ENCODE measurements at places on chromosomes 2 and 18. TPM values are rescaled to one million over a fixed set of nuclear protein-coding genes. Genes with fewer than 3 reads are reported as not detected.
A peak's percentile ranks its signal among the peaks of the same experiment; 100 is the strongest.

DNA sequence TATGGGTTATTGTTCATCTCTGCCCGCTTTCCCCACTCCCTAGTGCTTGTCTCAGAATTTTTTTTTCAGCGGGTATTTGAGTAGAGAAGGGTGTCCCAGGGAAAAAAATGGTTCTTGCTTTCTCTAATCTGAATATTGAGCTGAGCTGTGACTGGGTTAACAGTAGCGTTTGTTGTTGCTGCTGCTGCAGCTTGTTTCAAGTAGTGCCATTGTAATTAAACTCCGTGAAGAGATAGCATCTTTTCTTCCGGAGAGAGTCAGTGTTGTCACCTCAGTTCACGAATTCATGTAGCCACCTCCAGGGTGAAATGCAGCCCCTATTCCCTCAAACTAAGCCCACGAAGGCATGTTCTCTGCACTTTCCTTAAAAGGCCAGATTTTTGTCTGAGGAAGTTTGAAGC is 1.5 kb upstream of the AAK1 start:
- H3K27ac ChIP-seq, result no peak overlapping the region
- no peaks in the 10 kb centered on the region for H3K36me3 ChIP-seq
- DNase-seq, result no peak
- peak overlapping the region; percentile 97 for H3K4me3 ChIP-seq

DNA sequence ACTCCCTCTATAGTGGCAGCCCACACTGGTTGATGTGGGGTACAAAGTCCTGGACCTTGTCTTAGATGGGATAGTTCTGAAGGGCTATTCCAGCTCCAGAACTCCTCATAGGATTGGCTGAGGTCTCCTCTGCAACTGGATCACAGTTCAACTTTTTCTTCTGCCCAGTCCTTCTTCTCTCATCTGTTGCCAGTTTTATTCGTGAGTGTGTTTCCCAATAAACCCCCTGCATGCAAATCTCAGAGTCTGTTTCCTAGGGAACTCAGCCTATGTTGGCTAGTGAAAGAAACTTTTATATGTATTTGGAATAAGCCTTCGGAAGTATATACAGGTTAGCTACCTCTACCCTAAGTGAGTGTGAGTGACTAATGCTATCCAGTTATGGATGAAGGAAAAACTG is 823.4 kb downstream of the SLC4A3 start:
- H3K36me3 ChIP-seq, result no peaks in the 10 kb centered on the region
- no peak overlapping the region for H3K27ac ChIP-seq
- no peak overlapping the region for H3K4me3 ChIP-seq
- H3K4me1 ChIP-seq, result no peaks in the 10 kb centered on the region

DNA sequence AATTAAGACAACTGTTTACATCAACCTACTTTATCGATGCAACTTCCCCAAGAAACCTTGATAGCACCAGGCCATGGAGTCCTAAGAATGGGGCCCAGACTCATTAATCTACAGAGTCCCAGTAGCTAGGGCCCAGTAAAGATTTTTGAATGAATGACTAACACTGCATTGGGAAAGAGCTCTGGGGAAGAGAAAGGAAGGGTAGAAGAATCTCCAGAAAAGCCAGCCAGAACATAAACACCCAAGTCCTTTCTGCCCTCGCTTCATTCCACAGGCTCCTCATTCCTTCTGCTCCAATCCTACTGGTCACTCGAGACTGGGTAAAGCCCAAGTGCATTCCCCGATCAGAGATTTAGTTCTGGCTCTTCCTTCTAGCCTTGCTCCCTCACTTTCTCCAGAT is 44.3 kb downstream of the CYRIA start:
- H3K36me3 ChIP-seq, result peaks cover 12% of the 10 kb centered on the region
- DNase-seq, result no peak
- H3K27me3 ChIP-seq, result no peaks in the 10 kb centered on the region
- peaks cover 33% of the 10 kb centered on the region for H3K4me1 ChIP-seq
- H3K4me3 ChIP-seq, result no peak overlapping the region
- no peak overlapping the region for H3K27ac ChIP-seq

GRCh38 chr2:111884592-111884964 is 585 bp upstream of the ANAPC1 start:
- H3K4me1 ChIP-seq, result peaks cover 16% of the 10 kb centered on the region
- peaks cover 3% of the 10 kb centered on the region for H3K27me3 ChIP-seq
- peak overlapping the region; percentile 83 for H3K27ac ChIP-seq
- DNase-seq, result no peak

DNA sequence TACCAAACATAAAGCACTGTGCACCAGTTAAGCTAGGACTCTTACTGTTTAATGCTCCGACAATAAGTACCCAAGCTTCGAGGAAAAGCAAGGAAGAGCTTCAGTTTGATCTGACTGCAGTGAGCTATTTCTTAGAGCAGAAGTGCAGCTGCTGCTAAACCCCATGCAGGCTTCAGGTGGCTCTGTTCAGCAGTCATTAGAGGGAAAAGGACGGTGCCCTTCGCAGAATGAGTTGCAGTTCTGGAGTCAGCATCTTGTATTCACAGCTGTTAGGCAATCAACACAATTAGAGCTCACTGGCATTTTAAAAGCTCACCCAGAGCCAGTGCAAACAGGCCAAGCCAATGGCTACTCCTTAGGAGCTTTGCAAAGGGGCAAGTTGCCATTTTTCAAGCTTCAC is 1.5 kb upstream of the CERKL start:
- H3K4me1 ChIP-seq, result peaks cover 8% of the 10 kb centered on the region
- H3K4me3 ChIP-seq, result peak overlapping the region; percentile 29
- H3K27ac ChIP-seq, result no peak overlapping the region
- DNase-seq, result no peak

- H3K36me3 ChIP-seq, result no peaks in the 10 kb centered on the region
- H3K27ac ChIP-seq, result no peak overlapping the region
- DNase-seq, result no peak
- H3K27me3 ChIP-seq, result no peaks in the 10 kb centered on the region
These were observed 16.4 kb downstream of the CEP76 start for GRCh38 chr18:12686100-12686499.

GRCh38 chr2:121189661-121190381 is 95.2 kb downstream of the TFCP2L1 start:
- no peaks in the 10 kb centered on the region for H3K27me3 ChIP-seq
- H3K4me1 ChIP-seq, result peaks cover 4% of the 10 kb centered on the region
- H3K36me3 ChIP-seq, result no peaks in the 10 kb centered on the region
- no peak overlapping the region for H3K27ac ChIP-seq

Gene DNPEP
- total RNA-seq, result 39.5 TPM

DNA sequence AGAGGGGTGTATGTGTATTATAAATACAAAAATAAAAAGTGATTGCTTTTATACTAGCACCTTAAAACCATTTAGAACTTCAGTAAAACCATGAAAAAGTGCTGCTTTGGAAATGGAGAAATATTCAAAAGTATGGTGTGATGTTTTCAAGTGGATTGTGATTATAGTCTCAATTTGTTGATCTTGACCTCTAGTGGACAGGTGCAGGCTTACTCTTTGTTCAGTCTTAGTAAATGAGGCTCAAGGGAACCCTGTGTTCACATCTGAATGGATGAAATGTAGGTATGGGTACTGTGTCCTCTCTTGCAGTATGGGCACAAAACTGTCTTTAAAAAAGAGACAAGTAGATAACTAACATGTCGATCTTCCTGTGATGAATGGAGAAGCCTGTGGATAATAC is 145.8 kb downstream of the MCFD2 start:
- DNase-seq, result no peak
- H3K36me3 ChIP-seq, result no peaks in the 10 kb centered on the region
- H3K4me3 ChIP-seq, result no peak overlapping the region
- no peaks in the 10 kb centered on the region for H3K27me3 ChIP-seq

GRCh38 chr2:23651187-23652080 is 266.5 kb downstream of the KLHL29 start:
- no peak overlapping the region for H3K4me3 ChIP-seq
- no peak overlapping the region for H3K27ac ChIP-seq
- H3K36me3 ChIP-seq, result no peaks in the 10 kb centered on the region
- DNase-seq, result no peak
- H3K27me3 ChIP-seq, result no peaks in the 10 kb centered on the region

GRCh38 chr2:8535821-8536685 is 145.8 kb upstream of the ID2 start:
- H3K27ac ChIP-seq, result no peak overlapping the region
- H3K4me1 ChIP-seq, result peaks cover 21% of the 10 kb centered on the region
- no peaks in the 10 kb centered on the region for H3K27me3 ChIP-seq

GRCh38 chr2:235006986-235007385 is 55.2 kb downstream of the SH3BP4 start:
- H3K27ac ChIP-seq, result peak overlapping the region; percentile 13
- H3K36me3 ChIP-seq, result peaks cover 17% of the 10 kb centered on the region
- no peak for DNase-seq
- peaks cover 60% of the 10 kb centered on the region for H3K4me1 ChIP-seq
- H3K27me3 ChIP-seq, result no peaks in the 10 kb centered on the region

Gene DNAH6
- 2.8 TPM for total RNA-seq

DNA sequence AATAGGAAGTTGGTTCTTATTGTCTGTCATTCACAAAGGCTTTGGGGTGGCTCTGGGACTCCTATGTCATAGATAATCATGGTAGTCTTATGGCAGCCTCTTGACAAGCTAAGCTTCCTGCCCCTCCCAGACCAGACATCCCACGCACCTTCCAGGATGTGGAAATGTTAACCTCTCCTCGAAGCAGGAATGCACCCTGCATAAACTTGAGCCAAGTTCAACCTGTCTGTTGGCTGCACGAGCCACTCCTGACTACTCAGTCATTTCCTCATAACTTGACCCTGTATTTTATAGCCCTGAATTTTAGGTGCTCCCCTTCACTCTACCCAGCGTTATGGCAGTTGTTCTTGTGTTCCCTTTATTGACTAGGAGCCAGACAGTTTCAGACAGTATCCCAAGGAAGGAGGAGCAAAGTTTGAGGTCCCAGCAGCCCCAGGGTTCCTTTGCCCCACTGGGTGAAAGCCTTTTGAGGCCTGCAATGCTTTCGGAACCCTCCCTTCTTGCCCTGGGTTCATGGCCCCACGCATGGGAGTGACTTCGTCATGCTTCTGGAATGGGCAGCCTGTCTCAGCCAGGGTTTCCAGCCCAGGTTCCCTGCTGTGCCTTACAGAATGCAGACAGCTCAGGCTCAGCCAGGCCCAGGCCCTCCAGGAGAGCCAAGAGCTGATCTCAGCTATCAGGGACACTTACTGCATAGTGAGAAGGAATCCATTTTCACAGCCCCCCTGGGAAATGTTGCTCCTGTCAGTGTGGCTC is 15.6 kb upstream of the INO80C start:
- DNase-seq, result no peak
- no peaks in the 10 kb centered on the region for H3K36me3 ChIP-seq
- no peaks in the 10 kb centered on the region for H3K27me3 ChIP-seq
- no peak overlapping the region for H3K4me3 ChIP-seq

DNA sequence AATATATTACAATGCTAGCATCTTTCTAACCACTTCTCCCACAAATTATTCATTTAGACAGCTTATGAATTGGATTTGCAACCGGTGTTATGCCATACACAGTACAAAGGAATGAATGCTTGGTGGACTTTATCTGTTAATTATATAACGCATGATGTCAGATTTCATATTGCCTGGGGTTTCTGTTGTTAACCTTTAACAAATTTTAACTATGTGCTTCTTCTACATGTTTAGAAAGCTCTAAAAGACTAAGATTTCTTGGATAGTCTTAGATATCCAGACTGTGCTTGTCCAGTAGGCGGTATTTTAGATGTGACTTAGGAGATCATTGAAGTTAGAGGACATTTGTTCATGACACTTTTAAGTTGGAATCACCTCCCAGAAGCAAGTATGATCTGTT is 976.3 kb downstream of the TMEM182 start:
- peaks cover 9% of the 10 kb centered on the region for H3K36me3 ChIP-seq
- no peak overlapping the region for H3K27ac ChIP-seq
- no peaks in the 10 kb centered on the region for H3K4me1 ChIP-seq
- H3K4me3 ChIP-seq, result no peak overlapping the region

GRCh38 chr2:45176390-45176789 is 167.1 kb upstream of the SIX2 start:
- H3K36me3 ChIP-seq, result no peaks in the 10 kb centered on the region
- no peaks in the 10 kb centered on the region for H3K4me1 ChIP-seq
- DNase-seq, result no peak
- H3K27me3 ChIP-seq, result peaks cover 58% of the 10 kb centered on the region
- no peak overlapping the region for H3K4me3 ChIP-seq
- H3K27ac ChIP-seq, result no peak overlapping the region

Gene OR6B2
- total RNA-seq, result not detected

Gene DSG4
- total RNA-seq, result not detected

- no peaks in the 10 kb centered on the region for H3K27me3 ChIP-seq
- H3K4me1 ChIP-seq, result no peaks in the 10 kb centered on the region
- no peak overlapping the region for H3K27ac ChIP-seq
- no peak for DNase-seq
These were observed 44.0 kb downstream of the MYL12B start for GRCh38 chr18:3305933-3306332.

- peaks cover 18% of the 10 kb centered on the region for H3K27me3 ChIP-seq
- no peak overlapping the region for H3K27ac ChIP-seq
- DNase-seq, result no peak
- H3K4me3 ChIP-seq, result no peak overlapping the region
These were observed 12.5 kb downstream of the TACR1 start for GRCh38 chr2:75186821-75187220.

Gene SCYGR4
- not detected for total RNA-seq

DNA sequence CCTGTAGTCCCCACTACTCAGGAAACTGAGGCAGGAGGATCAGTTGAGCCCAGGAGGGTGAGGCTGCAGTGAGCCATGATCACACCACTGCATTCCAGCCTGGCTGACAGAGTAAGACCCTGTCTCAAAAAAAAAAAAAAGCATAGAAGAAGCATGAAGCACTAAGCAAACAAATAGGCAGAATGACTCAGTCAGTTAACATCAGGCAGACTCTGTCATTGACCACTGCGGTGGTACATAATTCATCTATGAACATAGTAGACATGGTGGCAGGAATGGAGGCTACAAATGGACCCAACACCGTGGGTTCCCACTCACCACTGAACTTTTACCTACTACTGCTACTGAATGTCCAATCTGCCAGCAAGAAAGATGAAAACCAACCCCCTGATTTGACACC is 7.6 kb upstream of the ASXL2 start:
- no peaks in the 10 kb centered on the region for H3K36me3 ChIP-seq
- DNase-seq, result no peak
- no peak overlapping the region for H3K4me3 ChIP-seq
- H3K27me3 ChIP-seq, result peaks cover 19% of the 10 kb centered on the region

DNA sequence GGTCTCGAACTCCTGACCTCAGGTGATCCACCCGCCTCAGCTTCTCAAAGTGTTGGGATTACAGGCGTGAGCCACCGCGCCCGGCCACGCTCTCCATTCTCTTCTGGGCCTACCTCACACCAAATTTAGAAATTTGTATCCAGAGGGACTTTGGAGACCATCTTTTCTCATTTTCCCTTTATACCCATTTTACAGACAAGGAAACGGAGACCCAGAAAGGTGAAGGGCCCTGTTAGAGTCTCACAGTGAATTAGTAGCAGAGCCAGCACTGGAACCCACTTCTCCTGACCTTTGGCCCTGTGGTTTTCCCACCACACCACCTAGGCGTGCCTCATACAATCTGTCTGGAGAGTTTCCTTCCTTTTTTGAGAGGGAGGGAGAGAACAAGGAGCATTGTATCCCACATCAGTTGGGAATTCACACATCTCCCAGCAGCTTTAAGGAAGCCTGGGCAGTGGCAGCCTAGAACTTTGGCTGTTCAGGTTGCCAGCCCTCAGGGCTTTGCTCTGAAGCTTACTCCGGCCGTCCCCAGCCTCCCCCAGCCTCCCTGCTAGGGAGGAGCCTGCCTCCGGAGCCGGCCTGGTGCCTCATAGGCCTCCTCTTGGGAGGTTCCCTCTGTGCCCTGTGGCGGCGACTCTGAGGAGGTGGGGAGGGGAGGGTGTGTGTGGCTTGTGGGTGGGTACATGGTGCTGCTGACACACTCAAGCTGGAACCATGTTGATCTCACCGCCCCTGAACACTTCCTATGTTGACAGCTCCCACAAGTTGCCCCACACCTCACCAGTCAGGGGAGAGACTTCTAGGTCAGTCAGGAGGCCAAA is 13.8 kb downstream of the FOSL2 start:
- H3K27me3 ChIP-seq, result no peaks in the 10 kb centered on the region
- no peak overlapping the region for H3K4me3 ChIP-seq
- no peak overlapping the region for H3K27ac ChIP-seq
- DNase-seq, result no peak
- H3K4me1 ChIP-seq, result peaks cover 6% of the 10 kb centered on the region
- no peaks in the 10 kb centered on the region for H3K36me3 ChIP-seq

Data from neural crest cell (in vitro differentiated cells).